ENCODE measurements at places on chromosomes 1 and 21.

DNA sequence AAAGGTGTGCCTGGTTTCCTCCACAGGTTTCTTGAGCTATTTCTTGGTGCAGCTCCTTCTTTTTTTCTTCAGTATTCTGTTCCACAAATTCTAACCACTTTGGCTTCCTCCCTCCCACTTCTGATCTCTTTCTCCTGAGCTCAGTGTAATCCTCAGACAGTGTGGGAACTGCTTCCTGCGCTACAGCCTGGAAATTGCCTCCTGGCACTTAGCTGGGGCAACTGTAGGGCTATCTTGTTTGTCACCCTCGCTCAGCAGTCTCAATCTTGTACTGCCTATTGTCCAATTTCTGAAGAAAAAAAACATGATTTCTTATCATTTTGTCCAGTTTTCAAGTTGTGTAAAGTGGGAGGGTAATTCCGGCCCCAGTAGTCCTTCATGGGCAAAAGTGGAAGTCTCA is 24.0 kb upstream of the GALNT2 start:
- no peak for DNase-seq

DNA sequence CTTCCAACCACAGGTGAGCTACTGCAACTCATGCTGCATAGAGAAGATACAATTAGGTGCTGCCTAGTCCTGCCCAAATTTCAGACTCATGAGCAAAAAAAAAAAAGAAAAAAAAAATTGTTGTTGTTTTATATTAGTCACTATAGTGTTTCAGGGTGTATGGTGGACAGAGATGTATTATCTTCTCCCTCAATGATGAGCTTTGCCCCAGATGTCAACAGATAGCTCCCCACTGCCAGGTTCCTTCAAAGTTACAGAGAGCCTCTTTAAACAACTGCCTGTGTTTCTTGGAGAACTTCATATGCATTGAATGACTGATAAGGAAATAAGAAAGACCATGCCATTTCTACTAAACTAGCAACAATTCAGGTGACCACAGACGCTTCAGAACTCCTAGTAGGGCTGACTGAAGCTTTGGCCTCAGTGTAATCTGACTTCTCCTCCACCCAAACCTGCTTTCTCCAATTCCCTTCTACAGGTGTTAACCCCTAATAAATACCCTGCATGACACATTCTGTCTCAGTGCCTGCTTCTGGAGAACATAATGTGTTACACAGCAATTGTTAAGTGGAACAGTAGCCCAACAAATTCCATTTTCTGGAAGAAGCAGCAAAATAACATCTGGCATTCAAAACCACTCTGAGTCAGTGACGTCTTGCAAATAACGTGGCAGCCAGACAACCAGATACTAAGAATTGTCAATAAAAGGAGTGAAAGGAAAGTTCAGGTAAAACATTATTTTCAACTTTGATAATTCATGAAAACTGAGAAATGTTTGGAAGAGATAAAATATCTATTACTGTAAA is 147.7 kb downstream of the CDC42BPA start:
- DNase-seq = peak; percentile 11

GRCh38 chr1:201505503-201505890 is 1.4 kb downstream of the CSRP1 start:
- peak; percentile 69 for DNase-seq

DNA sequence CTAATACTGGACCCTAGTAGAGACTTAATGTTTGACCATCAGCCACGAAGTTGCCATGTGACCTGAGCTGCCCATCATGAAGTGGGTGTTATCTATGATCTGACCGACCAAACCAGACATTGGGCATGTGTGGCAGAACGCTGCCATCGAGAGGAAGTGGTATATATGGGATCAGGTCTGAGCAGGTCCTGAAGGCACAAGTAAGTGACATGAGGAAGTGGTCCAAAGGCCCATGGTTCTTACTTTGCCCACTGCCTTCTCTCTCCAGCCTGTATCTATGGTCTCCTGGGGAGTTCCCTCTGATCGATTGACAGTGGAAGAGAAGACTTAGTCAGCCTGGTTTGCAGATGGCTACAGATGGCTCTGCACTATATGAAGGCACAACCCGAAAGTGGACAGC is 7.9 kb downstream of the SPSB1 start:
- DNase-seq = no peak

DNA sequence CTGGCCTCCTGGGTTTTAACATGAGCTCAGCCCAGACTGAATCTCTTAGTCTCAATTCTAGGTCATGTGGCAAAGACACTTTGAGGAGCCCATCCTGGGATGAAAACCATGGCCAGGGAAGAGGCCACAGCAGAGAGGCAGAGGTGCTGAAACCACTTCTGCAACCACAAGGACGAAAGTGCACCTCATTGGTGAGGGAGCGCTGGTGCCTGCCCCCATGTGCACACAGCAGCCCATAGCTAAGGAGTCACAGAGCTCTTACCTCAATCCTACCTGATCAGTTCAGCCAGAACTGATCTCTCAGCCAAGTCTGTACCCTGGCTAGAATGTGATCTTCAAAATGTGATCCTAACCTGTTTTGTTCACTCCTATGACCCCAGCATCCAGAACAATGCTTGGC is 32.9 kb upstream of the SRP9 start:
- no peak for DNase-seq

DNA sequence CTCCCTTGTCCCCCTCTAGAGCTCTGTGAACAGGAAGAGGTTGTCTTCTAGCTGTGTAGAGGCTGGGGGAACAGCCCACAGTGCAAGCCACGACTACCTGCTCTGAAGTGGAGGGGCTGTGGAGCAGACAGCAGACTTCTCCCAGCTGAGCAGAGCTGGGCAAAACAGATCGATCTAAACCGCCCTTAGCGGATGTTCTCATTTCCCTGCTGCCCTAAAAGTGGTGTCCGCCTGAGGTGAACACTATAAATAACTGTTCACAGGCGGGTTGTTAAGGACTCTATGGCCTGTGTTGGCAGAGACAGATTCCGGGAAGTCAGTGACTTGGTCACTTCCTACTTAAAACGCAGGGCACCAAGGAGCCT is 203.2 kb downstream of the RHOU start:
- DNase-seq = no peak

- no peak for DNase-seq
Observed at GRCh38 chr1:234907940-234908405, 220.7 kb downstream of the TOMM20 start.

- DNase-seq = no peak
Observed at GRCh38 chr1:55143684-55144083, 71.5 kb downstream of the USP24 start.

DNA sequence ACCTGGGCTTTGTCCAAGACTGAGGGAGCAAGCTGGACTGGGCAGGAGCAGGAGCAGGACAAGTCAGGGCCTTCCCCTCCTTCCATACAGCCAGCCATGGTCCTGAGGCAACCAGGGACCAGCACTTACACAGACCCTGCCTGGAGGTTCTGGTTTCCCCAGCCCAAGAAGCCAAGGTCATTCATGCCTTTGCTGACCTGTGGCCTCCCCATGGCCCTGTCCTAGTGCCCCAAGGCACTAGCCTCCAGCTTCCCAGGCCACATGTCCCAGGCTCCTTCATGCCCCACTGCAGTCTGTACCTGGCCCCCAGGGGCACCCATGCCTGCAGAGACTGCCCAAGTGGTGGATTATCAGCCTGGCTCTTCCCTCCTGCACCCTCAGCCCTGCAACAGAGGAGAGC is 243.9 kb downstream of the TOMM20 start:
- no peak for DNase-seq

DNA sequence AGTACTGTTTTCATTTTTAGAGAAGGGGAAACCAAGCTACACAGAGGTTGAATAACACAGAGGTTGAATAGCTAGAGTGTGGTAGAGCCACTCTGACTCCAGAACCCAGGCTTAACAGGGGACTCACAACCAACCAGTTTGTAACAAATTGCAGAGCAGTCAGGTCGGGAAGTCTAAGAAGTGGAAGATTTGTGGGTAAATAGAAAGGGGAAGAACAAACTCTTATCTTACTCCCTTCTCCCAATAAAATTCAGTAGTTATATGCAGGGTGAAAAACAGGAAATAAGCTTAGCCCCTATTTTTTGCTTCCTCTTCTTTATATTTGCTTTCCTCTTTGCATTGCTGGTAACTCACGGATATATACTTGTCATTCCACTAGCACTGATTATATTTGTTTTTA is 23.2 kb downstream of the CDC42 start:
- no peak for DNase-seq

DNA sequence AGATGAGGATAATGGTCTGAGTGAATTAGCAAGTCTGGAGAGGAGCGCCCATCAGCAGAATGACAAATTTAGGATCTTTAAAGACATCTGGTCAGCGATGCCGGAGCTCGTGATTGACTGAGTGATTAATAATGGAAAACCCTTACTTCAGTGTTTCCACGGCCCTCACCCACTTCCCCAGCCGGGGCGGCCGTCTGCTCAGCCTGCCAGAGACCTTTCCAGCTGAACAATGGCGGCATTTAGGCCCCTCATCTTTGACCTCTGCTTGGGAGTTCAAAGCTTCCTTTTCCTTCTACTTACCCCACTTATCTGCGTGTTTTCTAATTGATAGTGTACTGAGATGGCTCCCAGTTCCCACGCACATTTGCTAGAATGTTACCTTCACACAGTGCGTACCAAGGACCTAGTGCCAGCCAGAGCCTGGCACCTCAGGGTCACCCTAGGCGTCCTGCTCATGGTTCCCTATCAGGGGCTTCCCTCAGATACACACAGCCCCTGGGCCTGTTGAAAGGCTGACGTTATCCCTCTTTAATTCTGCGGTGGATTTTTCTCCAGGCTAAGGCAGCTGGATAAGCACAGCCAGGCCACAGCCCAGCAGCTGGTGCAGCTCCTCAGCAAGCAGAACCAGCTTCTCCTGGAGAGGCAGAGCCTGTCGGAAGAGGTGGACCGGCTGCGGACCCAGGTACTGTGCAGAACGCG is 232.8 kb downstream of the SDCCAG8 start:
- no peak for DNase-seq

DNA sequence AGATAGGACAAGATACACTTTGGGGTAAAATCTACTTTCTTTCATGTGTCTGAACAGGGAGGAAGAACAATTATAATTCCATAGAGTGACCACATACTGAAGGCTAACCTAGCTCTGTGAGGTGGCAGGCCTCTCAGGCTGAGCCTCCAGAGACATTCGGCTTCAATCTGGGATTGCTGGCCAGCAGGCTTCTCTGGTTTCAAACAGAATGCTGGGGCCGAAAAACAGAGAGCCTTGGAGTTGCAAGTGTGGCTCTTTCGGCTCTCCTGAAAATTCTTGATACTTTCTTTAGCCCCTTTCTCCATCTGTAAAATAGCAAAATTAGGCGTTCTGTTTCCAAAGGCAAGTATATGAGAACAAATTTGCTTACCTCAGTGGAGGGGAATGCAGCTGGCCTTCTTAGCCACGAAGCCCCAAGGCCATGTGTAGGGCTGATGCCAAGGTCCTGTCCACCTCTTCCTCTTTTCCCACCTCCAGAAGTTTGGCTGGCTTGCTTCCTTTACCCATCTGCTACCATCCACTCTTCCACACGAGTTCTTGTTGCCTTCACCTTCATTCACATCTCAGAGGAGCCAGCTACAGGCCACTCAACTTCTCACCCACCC is 30.0 kb upstream of the UBE2U start:
- no peak for DNase-seq

DNA sequence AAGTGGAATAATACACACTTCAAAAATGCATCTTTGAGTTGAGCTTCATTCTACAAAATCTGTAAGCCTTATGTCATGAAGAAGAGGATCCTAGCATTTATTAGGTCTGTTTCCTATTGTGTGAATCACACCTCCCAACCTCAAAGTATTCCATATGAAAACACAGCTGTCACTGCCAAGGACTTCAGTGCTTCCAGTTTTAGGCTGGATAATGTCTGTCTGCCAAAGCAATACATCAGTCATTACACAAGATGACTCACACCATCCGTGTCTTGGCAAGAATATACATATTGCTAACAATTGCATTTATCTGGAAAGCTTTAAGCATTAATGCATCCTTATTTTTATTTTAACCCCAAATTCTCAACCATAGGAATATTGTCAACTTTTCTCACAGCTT is 125.7 kb upstream of the TMPRSS15 start:
- DNase-seq = peak; percentile 81

DNA sequence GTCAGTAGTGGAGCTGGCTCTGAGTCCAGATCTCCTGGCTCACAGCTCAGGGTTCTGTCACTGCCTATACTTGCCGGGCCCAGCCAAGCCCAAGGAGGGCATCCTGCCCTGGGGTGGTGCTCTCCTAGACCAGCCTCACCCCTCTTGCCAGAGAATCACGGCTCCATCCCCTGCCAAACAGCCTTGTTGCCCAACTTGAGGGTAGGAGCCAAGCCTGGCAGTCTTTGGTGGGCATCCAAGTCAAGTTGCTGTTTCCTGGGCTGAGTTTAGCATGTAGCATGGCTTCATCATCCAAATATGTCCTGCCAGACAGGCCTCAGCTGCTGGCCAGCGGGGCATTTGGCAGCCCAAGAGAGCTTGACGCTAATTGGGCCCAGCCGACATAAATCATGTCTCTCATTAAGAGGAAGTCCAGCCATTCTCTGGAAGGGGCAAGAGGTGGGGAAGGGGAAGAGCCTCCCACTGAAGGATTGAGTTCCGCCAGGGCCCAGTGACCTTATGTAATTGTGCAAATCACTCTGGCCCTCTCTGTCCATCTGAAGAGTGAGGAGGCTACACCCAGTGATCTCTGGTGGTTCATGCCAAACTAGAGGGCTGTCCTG is 22.6 kb upstream of the TRABD2B start:
- peak; percentile 41 for DNase-seq

DNA sequence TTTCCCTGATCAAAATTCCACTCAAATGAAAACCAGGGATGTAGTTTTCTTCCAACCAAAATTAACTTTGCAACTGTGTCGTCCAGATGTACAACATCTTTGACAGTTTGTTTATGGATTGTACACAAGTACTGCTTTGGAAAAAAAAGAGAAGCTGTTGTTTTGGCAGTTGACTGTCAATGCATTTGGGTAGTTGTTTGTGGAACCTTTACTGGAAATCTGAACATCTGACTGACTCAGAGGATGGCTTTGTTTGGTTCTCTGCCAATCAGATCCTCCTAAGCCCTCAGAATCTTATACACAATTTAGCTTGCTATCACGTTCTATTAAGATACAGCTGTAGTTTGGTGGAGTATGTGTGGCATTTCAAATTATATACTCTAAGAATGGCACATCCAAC is 195.0 kb downstream of the KCNK2 start:
- peak; percentile 20 for DNase-seq

- no peak for DNase-seq
Observed at GRCh38 chr1:198913667-198914066, 274.8 kb downstream of the PTPRC start.

DNA sequence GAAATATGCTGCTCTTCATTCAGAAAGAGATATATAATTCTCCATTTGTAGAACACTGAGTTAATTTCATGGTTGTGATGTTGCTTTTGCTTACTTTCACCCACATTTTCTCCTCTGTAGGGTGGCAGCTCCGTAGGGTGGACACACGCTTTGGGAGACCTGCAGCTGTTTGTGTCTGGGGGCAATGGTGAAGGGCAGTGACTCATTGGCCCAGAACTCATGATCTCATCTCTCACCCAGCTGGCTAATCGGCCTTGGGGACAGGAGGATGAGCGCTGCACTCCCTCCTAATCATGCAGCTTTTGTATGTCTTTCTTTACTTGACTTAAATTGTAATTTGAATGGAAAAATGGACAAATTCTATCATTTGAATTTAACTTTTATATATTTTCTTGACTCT is 9.6 kb downstream of the DISC1 start:
- peak; percentile 56 for DNase-seq

- no peak for DNase-seq
Observed at GRCh38 chr1:58588396-58588795, 11.3 kb upstream of the TACSTD2 start.

Measured in astrocyte of the hippocampus (primary cell).